ENCODE measurements at places on chromosomes 5 and 9.

DNA sequence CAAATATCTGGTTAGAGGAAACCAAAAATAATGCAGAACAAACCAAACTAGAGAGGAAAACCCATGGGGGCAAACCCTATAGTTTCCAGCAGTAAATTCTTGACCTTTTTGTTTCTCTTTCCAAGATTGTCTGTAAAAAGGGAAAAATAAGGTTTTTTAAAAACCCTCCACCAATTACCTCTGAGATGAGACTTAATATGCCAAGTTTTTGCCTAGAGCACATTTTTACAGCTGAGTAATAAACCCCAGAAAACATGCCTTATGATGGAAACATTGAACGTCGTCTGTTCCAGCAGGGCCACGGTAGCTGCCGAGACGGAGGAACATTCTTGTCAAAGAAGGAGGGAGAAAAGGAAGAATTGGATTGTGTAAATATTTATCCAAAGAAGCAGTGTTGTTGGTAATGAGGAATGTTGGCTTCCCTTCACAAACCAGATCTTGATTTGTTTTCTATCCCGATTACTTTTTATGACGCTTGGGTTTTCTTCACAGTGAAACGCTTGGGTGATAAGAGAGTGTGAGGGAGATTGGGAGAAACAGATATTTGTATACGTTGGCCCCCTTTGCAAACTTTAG, 17.3 kb upstream of the MSX2 start:
- DNase-seq: peak; percentile 31

DNA sequence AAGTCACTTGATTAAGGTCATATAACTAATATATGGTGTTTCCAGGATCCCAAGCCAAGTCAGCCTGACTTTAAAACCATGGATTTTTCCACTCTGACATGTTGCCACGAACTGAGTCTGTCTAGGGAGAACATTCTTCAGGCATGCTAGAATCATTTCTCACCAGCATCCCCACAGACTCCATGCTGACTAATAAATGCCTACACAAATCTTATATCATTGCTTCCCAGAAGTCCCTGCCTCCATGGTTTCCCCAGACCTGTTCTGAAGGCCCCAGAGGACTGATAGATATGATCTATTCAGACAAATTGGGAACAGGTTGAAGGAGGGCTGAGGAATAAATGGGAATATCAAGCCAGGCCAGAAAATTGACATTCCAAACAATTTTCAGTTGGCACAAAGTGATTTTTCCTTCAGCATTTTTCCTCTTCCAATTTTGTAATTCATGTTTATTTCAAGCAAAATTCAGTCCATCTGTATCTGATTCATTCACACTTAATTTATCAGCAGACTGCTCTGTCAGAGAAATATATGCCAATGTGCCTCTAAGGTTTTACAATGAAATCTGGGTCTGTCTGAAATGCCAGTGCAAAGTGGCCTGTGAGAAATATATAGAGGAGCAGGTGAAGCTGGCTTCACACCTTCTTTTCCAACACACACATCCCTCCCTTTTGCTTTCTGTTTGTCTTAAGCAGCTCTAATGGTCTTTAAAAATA, 413.6 kb upstream of the TNC start:
- DNase-seq: no peak

GRCh38 chr9:133064241-133065069, 2.7 kb downstream of the CEL start:
- no peak for DNase-seq

DNA sequence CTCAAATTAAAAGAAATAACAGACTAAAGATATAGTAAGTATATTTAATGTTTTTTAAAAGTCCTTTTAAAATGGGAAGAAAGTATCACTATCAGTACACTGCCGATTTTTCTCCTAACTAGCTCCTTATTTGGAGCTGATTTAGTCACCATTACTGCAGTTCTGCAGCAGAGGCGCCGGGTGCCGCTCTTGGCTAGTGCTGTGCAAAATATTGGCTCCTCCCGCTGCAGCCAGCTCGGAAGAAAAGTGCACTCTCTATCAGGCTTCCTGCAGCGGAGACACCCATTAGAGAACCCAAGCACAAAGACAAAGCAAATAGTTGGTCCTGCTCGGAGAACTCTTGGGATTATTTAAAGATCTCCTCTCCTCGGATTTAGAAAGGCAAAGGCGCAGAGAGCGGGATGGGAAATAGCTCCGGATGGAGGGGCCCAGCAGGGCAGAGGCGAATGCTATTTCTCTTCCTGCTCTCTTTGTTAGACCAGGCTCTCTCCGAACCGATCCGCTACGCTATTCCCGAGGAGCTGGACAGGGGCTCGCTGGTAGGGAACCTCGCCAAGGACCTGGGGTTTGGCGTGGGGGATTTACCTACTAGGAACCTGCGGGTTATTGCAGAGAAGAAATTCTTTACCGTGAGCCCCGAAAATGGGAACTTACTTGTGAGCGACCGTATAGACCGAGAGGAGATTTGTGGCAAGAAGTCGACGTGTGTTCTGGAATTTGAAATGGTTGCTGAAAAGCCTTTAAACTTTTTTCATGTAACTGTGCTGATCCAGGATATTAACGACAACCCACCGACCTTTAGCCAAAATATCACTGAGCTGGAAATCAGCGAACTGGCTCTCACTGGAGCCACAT, at the start of gene PCDHGB3:
Gene PCDHGB3 (plus strand): TSS at position 249 of the 855 bp plus-strand sequence. CDS start 153 bp downstream, at position 402.
- no peak for DNase-seq

GRCh38 chr5:82551192-82551591, 273.0 kb upstream of the RPS23 start:
- DNase-seq: no peak

DNA sequence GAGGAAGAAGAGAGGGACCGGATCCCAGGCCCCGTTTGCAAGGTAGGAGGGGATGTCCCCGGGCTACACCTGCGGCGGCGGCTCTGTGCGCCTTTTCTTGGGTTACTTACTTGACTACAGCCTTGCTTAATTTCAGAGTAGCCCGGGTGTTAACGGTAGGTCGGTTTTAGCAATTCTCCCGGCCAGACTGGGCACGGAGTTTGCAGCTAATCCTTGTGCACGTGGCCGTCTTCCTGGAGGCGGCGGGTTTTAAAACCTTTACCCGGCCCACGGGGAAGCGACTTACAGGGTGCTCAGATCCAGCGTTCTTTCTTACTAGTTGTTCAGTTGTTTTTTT, 313 bp downstream of the BRIX1 start:
- DNase-seq: no peak

- no peak for DNase-seq
These were observed 27.0 kb downstream of the CATSPER3 start for GRCh38 chr5:134994560-134995156.

- no peak for DNase-seq
These were observed 10.5 kb upstream of the MVB12B start for GRCh38 chr9:126316085-126316655.

GRCh38 chr5:104650313-104651055, 1087.9 kb upstream of the NUDT12 start:
- no peak for DNase-seq

GRCh38 chr5:95069948-95070347, 214.9 kb downstream of the MCTP1 start:
- DNase-seq: no peak

GRCh38 chr5:175181331-175181730, 262.7 kb downstream of the DRD1 start:
- no peak for DNase-seq

GRCh38 chr5:140806834-140807775, at the start of gene PCDHA4:
TSS of gene PCDHA4 (plus strand) at chr5:140807068.
- no peak for DNase-seq

- peak; percentile 42 for DNase-seq
These were observed 792.1 kb downstream of the BRINP1 start for GRCh38 chr9:118577121-118577520.

DNA sequence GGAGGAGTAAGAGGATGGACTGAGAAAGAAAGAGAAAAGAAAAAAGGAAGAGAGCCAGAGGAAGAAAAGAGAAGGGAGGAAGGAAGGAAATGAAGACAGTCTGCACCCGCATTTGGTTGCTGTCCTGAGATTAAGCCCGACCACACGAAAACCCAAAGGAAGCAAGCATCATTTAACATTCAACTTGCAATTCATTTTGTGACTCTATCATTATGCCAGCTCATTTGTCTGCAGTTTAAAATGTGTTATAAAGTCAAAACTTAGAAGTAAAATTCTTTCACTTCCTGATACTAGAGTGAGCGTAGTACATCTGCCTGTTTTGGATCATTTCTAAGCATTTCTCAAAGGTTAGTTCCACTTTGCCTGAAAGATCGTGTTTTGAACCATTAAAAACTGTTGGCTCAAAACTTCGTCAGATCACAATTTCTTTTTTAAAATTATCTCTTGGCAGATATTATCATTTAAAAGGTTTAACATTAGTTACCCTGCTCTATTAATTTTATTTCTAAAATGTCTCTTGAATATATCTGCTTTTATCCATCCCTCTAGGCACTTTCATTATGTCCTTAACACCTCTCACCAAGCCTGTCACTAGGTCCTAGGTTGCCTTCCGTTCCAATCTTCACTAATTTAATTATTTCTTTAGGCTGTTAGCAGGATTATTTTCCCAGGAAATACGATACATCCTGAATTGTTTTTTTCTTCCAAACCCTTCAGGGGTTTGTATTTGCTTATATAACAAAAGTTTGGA, 240.9 kb downstream of the TLE4 start:
- peak; percentile 42 for DNase-seq

GRCh38 chr9:130336027-130336610, 70.6 kb downstream of the HMCN2 start:
- no peak for DNase-seq

- no peak for DNase-seq
These were observed 41.4 kb downstream of the AUH start for GRCh38 chr9:91320299-91320698.

GRCh38 chr5:174317256-174317894, 271.9 kb downstream of the NSG2 start:
- DNase-seq: peak; percentile 19

DNA sequence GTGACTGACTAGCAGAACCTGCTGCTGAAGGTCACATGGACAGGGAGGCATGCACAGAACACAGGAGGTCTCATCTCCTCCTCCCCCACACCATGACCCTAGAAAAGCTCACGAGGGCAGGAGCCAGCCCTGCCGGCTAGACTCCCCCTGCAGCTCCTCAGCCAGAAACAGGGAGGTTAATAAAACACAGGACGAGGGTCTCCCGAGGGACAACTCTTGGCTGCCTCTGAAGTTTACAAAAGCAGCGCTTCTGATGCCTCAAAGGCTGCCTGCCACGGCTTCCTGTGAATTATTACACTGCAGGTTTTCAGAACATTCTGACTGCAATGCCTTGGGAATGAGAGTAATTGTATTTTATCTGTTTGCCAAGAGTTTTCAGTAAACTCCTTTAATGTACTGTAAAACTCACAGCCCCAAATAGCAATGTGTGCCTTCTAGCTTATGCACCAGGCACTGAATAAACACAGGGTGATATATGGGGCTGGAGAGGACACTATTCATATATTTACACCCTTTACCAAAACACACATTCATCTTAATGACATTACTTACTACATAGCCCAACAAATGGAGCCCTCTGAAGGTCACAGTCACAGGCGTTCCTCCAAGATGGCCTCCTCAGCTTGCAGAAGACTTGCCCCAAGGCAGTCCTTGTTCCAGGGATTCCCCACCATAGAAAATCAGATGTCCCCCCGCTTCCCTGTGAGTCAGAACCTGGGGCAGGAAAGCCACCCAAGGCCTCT, 83.7 kb downstream of the C5orf15 start:
- no peak for DNase-seq

GRCh38 chr5:109403469-109403868, 6.3 kb downstream of the PJA2 start:
- no peak for DNase-seq

GRCh38 chr5:123518111-123518510, 6.1 kb downstream of the CSNK1G3 start:
- DNase-seq: no peak

GRCh38 chr9:73093016-73093739, 58.5 kb upstream of the ANXA1 start:
- no peak for DNase-seq

- no peak for DNase-seq
These were observed 500.4 kb downstream of the IRX1 start for GRCh38 chr5:4095918-4096630.

GRCh38 chr5:45179686-45180085, 370.9 kb downstream of the MRPS30 start:
- no peak for DNase-seq

DNA sequence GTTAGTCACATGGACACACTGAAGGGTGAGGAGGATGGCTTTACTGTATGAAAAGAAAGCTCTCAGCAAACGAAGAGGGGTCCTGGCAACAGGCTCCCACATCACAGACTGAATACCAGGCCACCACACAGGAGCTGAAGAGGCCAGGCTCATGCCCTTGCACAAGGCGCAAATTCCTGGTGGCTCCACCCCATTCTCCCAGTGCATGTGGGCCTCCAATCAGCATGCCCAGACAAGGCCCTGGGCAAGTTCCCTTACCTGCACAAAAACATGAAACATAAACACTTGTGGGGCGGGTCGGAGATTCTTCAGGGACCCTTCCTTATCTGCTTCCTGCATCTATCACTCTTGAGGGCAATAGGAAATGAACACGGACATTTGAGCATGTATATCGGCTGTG, 935.8 kb upstream of the EDIL3 start:
- no peak for DNase-seq

DNA sequence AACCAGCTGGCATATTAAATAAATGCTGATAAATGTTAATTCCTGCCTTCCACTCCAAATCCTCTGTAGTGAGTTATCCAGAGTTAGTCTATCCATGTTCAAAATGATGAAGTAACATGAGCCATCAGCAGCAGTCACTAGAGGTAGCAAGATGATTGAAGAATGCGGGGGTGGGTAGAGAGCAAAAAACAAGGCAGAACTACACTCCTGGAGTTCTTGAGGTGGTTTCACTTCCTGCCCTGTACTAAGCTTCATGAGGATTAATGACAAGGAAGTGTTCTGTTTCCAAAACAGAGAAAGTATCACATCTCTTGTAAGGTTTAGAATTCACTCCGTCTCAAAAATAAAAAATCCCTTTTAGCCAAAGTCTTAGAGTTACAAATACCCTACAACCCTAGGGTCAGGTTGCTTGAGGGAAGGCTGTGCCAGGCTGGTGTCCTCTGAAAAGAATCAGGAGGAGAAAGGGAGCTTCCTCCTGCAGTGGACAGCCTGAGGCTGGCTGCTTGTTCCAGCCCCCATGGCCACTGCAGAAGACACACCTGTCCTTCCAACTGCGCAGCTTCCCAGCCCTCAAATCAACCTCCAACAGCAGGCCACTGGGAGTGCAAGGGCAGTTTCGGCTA, 180.2 kb downstream of the DENND1A start:
- DNase-seq: no peak

DNA sequence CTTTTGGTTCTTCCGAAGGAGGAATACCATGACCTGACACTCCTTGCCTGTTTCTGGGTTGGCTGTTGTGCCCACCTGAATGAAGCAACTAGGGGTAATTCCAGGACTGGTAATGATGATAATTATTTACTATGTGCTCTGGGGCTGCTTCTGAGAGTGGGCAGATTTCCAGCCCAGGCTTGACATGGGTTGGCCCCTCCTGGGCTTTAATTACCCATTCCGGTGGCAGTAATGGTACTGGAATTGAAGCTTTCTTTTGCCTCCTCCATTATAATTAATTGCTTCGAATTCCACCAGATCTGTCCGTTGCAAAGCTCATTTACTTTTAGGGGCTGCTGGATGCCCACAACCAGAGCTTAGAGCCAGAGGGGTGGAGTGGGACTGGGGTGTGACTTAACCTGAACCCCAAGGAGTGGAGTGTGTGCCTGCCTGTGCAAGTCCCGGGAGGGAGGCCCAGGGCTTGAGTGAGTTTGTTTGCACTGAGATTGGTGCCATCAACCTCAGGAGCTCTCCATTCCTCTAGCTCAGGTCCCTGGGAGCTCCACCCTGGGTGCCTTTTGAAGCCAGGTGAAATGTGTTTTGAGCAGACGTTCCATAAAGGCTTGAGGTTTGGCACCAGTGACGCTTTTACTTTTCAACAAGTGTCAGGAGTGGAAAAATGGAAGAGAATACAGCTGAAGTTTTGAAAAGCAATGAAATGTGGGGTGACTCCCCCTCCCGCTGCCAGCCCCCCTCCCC, 214.6 kb downstream of the PDZD2 start:
- DNase-seq: peak; percentile 19

Data from astrocyte of the cerebellum (primary cell).